Right atrium auricular region (tissue), 2 donors: ENCODE measurements at places on chromosomes 6 and 20. TPM values are rescaled to one million over a fixed set of nuclear protein-coding genes. Genes with fewer than 3 reads are reported as not detected.
A peak's percentile ranks its signal among the peaks of the same experiment; 100 is the strongest.

DNA sequence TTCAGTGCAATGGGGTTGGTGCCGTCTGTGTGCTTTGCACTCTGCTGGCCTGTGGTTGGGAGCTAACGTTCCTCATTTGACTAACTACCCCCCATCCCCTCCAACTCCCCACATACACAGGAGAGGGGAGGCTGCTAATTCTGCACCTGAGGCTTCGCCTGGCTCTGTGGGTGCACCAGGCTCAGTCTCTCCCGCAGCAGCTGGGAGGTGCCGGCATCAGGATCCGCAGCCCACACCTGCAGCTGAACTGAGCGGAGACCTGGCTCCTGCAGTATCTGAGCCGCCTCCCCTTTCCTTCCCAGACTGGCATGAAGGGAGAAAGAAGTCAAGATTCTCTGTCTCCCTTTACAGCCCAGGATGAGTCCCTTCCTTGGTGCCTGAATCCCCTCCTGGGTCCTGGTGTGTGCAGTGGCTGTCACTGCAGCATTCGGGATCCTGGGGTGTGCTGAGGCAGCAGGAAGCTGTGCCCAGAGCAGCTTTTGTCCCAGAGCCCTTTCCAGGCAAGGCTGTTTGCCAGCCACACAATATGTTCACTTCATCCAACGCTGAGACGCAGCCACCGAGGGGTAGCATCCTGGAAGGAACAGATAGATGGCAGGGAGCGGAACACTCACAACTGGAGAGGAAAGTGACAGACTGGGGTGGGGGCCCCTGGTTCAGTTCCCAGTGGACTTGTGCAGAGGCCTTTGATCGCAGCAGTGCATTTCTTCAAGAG, 70.2 kb downstream of the CDH4 start:
- H3K4me3 ChIP-seq: no peak overlapping the region
- no peak for DNase-seq
- H3K27ac ChIP-seq: no peak overlapping the region
- H3K4me1 ChIP-seq: no peaks in the 10 kb centered on the region
- H3K36me3 ChIP-seq: no peaks in the 10 kb centered on the region
- no peaks in the 10 kb centered on the region for H3K27me3 ChIP-seq

- no peaks in the 10 kb centered on the region for H3K27me3 ChIP-seq
- no peak overlapping the region for H3K4me3 ChIP-seq
- H3K27ac ChIP-seq: no peak overlapping the region
- no peaks in the 10 kb centered on the region for H3K4me1 ChIP-seq
- no peak for DNase-seq
- no peaks in the 10 kb centered on the region for H3K36me3 ChIP-seq
Observed at GRCh38 chr6:13239530-13240455, 88.5 kb downstream of the TBC1D7 start.

DNA sequence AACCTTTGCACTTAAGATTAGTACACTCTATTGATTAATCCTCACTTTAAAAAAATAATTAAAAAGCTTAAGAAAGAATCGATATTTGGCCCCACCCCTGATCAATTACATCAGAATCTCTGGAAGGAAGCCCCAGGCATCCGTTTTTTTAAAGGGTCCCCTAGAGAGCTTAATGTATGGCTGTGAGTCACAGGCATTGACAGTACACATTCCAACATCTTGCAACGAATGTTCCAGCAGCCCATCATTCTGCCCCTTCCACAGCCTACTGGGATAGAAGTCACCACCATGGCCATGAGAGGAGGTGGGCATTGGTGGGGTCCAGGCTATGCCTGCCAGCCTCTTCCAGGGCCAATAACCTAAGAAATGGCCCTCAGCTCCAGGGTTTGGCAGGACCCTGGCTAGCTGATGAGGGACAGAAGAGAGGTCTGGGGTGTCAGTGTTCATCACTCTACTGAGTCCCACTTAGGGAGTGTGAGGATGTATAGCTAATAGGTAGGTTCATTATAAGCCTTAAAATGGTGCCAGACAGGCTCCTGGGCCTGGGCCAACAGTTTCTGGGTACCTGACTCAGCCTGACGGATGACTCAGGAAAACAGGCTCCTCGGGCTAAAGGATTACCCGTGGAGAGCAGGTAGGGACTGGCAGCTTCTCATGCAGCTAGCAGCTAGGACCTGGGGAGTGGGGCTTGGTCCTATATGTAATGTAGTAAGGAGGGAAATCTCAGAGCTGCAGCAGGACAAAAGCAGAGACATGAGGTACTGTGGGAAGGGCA, 40.4 kb downstream of the MDGA1 start:
- no peak for DNase-seq
- no peak overlapping the region for H3K4me3 ChIP-seq
- H3K4me1 ChIP-seq: no peaks in the 10 kb centered on the region
- H3K27ac ChIP-seq: no peak overlapping the region

- H3K27me3 ChIP-seq: no peaks in the 10 kb centered on the region
- H3K36me3 ChIP-seq: peaks cover 53% of the 10 kb centered on the region
- H3K4me1 ChIP-seq: no peaks in the 10 kb centered on the region
- H3K27ac ChIP-seq: no peak overlapping the region
Observed at GRCh38 chr6:13604135-13604534, 11.0 kb upstream of the NOL7 start.

- no peaks in the 10 kb centered on the region for H3K36me3 ChIP-seq
- H3K4me1 ChIP-seq: no peaks in the 10 kb centered on the region
- H3K27ac ChIP-seq: no peak overlapping the region
- no peak for DNase-seq
Observed at GRCh38 chr6:132072831-132073230, 121.7 kb upstream of the CCN2 start.

DNA sequence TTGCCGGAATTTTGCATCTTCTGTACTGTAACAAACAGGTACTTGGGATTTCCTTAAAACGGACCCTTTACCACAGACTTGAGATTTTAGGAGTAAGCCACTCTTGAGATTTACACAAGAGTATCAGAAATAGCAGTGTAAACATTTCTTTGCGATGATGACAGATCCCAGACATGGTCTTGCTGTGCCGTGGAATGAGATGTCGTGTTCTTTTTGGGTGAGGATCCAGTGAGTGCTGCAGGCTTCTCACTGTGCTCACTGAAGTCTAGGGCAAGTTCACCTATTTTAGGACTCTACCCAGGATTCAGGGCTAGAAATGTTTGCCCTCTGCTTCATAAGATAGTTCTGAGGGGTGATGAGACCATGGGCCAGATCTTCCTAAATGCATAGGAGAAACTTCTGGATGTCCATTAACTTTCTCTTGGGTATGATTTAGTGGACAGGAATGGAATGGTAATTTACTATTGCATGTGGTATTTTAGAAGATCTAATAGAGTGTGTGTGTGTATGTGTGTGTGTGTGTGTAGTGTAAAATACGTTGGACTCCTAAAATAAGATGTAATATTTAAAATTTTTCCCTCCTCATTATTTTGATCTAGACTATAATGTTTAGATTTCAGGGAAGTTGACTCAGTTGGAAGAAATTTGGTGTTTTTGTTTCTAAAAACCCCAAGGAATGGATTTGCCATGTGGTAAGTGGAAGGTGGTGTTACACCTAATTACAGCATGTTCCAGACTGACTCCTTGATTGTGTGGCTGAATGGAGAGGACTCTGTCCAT, 8.5 kb downstream of the LRRC1 start:
- no peaks in the 10 kb centered on the region for H3K27me3 ChIP-seq
- H3K36me3 ChIP-seq: no peaks in the 10 kb centered on the region
- no peaks in the 10 kb centered on the region for H3K4me1 ChIP-seq
- no peak overlapping the region for H3K27ac ChIP-seq
- DNase-seq: no peak

DNA sequence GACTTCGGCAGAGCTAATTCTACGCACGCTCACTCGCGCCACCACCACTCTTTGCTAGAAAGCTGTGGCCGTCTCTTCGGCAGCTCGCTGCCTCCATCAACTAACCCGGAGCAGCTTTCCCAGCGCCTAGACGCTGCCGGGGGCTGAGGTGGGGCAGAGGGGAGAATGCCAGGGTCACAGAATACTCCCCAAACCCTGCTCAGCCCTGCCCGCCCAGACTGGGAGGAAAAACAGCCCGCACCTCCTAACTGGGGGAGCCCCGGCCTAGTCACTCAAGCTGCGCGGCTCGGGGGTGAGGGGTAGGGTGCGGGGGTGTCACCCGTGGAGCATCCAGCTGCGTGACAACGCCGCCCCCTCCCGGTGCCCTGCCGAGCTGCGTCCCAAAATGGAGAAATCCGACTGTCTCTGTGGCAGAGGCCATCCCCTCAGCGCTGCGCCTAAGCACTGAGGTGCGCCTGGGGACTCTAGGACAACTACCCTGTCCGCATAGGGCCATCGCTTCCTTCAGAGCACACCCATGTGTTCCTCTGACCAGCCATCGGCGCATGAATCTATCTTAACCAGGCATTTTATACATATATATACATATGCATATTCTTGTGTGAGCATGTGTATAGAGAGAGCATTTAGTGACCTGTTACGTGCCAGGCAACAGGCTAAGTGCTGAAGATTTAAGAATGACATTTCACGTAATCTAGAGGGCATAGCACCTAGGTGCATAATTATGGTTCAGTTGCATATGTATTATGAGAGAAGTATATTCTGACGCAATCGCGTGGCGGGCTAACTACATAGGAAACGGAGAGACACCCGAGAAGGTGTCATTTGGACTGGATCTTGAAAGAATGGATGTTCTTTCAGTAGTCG, 1.5 kb upstream of the TENT5A start:
- peaks cover 8% of the 10 kb centered on the region for H3K4me1 ChIP-seq
- peak overlapping the region; percentile 86 for H3K4me3 ChIP-seq
- peak; percentile 91 for DNase-seq
- H3K36me3 ChIP-seq: peaks cover 8% of the 10 kb centered on the region
- H3K27me3 ChIP-seq: no peaks in the 10 kb centered on the region

DNA sequence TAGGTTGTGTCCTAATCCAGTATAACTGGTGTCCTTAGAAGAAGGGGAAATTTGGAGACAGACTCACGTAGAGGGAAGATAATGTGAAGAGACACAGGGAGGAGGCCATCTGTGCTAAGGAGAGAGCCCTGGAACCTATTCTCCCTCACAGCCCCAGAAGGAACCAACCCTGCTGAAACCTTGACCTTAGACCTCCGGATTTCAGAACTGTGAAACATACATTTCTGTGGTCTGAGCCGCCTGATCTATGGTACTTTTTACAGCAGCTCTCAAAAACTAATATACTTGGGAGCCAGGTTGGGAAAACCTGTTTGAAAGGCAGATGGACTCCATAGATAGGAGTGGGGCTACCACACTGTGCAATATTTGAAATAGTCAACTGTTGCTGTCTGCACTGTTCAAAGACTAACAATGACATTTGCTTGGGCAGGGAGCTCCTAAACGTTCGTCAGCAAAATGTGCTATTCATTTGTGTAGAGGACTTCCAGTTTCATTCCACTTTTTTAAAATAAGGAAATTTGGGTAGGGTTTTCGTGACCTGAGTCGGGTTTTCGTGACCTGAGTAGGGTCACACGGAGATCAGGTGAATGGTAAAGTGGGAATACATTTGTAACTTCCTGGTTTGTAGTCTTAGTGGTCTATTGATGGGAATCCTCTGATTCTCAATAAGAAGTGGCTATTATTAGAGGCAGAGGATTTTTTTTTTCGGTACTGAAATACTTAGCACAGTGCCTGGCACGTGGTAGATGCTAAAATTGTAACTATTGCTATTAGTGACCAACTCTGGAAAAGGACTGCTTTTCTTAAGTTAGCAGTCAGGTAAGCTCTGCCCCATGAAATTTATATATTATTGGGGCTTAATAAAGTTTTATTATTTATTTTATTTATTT, 11.4 kb downstream of the TAGAP start:
- DNase-seq: no peak
- no peak overlapping the region for H3K27ac ChIP-seq
- no peaks in the 10 kb centered on the region for H3K27me3 ChIP-seq
- H3K36me3 ChIP-seq: no peaks in the 10 kb centered on the region
- peaks cover 7% of the 10 kb centered on the region for H3K4me1 ChIP-seq

GRCh38 chr20:38199501-38200390, 34.7 kb upstream of the TGM2 start:
- H3K4me1 ChIP-seq: peaks cover 26% of the 10 kb centered on the region
- no peak for DNase-seq
- H3K27ac ChIP-seq: no peak overlapping the region
- H3K36me3 ChIP-seq: no peaks in the 10 kb centered on the region
- no peak overlapping the region for H3K4me3 ChIP-seq

- H3K36me3 ChIP-seq: no peaks in the 10 kb centered on the region
- peak; percentile 66 for DNase-seq
- no peak overlapping the region for H3K27ac ChIP-seq
- no peaks in the 10 kb centered on the region for H3K27me3 ChIP-seq
- H3K4me3 ChIP-seq: no peak overlapping the region
- H3K4me1 ChIP-seq: no peaks in the 10 kb centered on the region
Observed at GRCh38 chr20:32112841-32113240, 3.3 kb downstream of the TM9SF4 start.

DNA sequence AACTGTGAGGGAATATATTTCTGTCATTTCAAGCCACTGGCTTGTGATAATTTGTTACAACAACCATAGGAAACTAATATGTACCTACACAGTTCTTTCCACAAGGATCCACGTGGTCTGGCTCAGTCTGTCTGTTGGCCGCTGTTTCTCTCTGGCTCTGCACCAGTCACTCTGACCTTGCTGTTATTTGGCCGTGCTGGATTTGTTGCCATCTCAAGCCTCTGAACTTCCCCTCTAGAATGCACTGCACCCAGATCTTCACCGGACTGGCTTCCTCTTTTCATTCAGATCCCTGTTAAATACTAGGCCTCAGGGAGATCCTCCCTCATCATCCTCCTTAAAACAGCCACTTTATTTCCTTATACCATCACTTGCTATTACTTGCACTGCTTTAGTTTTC, 446.8 kb downstream of the TFAP2B start:
- H3K4me3 ChIP-seq: no peak overlapping the region
- DNase-seq: no peak
- H3K27me3 ChIP-seq: no peaks in the 10 kb centered on the region

GRCh38 chr6:147132889-147133288, 71.3 kb upstream of the STXBP5 start:
- no peaks in the 10 kb centered on the region for H3K4me1 ChIP-seq
- H3K36me3 ChIP-seq: no peaks in the 10 kb centered on the region
- no peak overlapping the region for H3K4me3 ChIP-seq
- no peak for DNase-seq

- DNase-seq: no peak
- H3K27ac ChIP-seq: no peak overlapping the region
- H3K4me1 ChIP-seq: peaks cover 29% of the 10 kb centered on the region
- H3K4me3 ChIP-seq: no peak overlapping the region
- no peaks in the 10 kb centered on the region for H3K27me3 ChIP-seq
Observed at GRCh38 chr20:1905693-1906092, 10.5 kb downstream of the SIRPA start.

C6orf58 gene
- not detected for total RNA-seq

RSPH9 gene
- total RNA-seq: 0.12 TPM
